CD8-positive, alpha-beta T cell (primary cell): ENCODE measurements at places on chromosomes 6 and 20. TPM values are rescaled to one million over a fixed set of nuclear protein-coding genes. Genes with fewer than 3 reads are reported as not detected.

The PLCB4 gene
- total RNA-seq = not detected

The ZSCAN23 gene
- not detected for total RNA-seq

The HLA-DPB1 gene
- total RNA-seq = 58.6 TPM

The MRPL18 gene
- total RNA-seq = 17.5 TPM

The TREML2 gene
- total RNA-seq = 0.46 TPM

The PANK2 gene
- 53.5 TPM for total RNA-seq

The ZSCAN31 gene
- 1.9 TPM for total RNA-seq

The PHF3 gene
- 126 TPM for total RNA-seq
